Temporal lobe (tissue), 4 donors: ENCODE measurements at places on chromosomes 4 and X. TPM values are rescaled to one million over a fixed set of nuclear protein-coding genes. Genes with fewer than 3 reads are reported as not detected.

The MAGEA11 gene
- total RNA-seq = not detected

The TEX13D gene
- under 0.01 TPM for total RNA-seq

The TMEM154 gene
- 0.25 TPM for total RNA-seq

The SLITRK2 gene
- total RNA-seq = 6.1 TPM

The YIPF7 gene
- total RNA-seq = 2.0 TPM

The MAPK10 gene
- 163 TPM for total RNA-seq

The GAGE12F gene
- not detected for total RNA-seq

The CT45A3 gene
- not detected for total RNA-seq

The NALF2 gene
- total RNA-seq = 2.2 TPM

The AKAP4 gene
- not detected for total RNA-seq

The CYBB gene
- total RNA-seq = 4.2 TPM

The PAK3 gene
- total RNA-seq = 85.8 TPM

The PNMA3 gene
- 12.3 TPM for total RNA-seq

The BEX5 gene
- total RNA-seq = 36.1 TPM

The MAMLD1 gene
- total RNA-seq = 3.7 TPM

The IBSP gene
- total RNA-seq = under 0.01 TPM

The SPANXN4 gene
- total RNA-seq = not detected

The SCARB2 gene
- total RNA-seq = 196 TPM

The HSFX1 gene
- total RNA-seq = 3.0 TPM

The P2RY4 gene
- total RNA-seq = not detected

The SPIN4 gene
- 8.9 TPM for total RNA-seq

The SH3D19 gene
- 9.8 TPM for total RNA-seq

The RS1 gene
- not detected for total RNA-seq

The BTC gene
- 0.25 TPM for total RNA-seq

The NAT8L gene
- 10.8 TPM for total RNA-seq

The RENBP gene
- total RNA-seq = 1.5 TPM

The MCF2 gene
- 9.1 TPM for total RNA-seq

The TENM3 gene
- 71.5 TPM for total RNA-seq

The CHRNA9 gene
- not detected for total RNA-seq

The ADRA2C gene
- 1.5 TPM for total RNA-seq

The SUPT20HL2 gene
- total RNA-seq = not detected

The NXF2 gene
- total RNA-seq = not detected

The KIAA1210 gene
- total RNA-seq = under 0.01 TPM

The HGFAC gene
- 2.2 TPM for total RNA-seq

The CDS1 gene
- 6.6 TPM for total RNA-seq
